Neural progenitor cell (in vitro differentiated cells): ENCODE measurements at places on chromosomes 13 and 19.

DNA sequence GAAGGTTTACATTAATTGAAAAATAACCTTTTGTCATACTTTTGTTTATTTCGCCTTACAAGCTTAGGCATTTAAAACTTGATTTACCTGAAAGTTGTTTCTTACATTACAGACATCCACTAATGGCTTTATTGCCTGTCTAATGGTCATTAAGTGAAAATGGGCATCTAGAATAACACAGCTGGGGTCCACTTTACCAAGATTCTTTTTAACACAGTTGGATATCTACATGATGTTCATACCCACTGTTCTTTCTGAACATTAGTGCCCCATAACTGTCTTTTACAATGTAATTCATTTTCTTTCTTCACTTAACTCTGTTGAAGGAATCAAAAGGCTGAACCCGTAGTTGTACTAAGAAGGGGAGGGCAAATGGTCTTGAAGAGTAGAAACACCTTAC is 19.8 kb upstream of the KLHL1 start:
- DNase-seq = no peak

DNA sequence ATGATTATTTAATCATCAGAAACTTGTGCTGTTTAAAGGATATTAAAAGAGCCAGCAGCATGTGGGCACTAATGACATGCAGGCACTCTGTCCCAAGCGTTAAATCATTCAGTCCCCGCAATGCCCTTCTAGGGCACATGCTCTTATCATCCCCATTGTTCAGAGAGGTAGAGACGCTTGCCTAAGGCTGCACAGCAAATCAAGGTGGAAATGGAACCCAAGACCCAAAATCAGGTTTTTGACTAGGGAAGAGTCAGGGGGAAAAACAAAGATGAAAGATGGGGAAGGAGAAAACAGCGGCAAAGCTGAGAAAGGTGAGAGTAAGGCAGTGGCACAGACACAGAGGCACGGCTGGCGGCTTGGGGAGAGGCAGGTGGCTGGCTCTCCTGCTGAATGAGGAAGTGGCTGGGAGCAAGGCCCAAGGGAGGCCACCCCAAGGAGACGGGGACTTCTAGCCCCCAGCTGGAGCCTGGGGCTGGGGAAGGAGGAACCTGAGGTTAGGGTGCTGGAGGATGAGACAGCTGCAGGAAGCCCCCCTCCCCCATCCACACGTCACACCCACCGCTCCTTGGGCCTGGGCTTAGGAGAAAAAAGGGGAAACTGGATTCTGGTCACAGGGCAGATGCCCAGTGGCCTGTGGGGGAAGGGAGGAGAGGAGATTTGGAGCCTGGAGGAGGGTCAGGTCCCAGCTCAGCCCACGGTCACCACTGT is 1.0 kb upstream of the TYROBP start:
- DNase-seq = no peak

DNA sequence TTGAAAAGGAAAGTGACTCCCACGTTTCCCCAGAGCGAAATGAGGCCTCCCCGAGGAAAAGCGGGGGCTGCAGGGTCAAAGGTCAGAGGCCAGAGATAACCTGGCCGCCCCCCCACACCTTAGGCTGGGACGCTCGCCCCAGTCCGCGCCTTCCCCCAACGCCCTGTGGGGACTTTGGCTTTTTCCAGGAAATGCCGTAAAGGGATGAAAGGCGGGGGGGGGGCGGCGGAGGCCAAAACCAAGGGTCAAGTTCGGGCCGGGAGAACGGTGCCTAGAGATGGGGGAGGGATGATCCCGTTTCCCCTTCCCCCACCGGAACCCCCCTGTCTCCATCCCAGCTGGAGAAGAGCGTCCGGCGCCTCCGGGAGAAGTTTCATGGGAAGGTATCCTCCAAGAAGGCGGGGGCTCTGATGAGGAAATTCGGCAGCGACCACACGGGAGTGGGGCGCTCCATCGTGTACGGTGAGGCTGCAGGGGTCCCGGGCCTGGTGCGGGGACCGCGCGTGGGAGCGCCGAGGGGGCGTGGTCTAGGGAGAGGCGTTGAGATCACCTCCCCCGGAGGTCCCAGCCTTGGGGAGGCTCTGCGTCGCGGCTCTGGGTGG is 575 bp downstream of the SHFL start:
- DNase-seq = peak; percentile 33

DNA sequence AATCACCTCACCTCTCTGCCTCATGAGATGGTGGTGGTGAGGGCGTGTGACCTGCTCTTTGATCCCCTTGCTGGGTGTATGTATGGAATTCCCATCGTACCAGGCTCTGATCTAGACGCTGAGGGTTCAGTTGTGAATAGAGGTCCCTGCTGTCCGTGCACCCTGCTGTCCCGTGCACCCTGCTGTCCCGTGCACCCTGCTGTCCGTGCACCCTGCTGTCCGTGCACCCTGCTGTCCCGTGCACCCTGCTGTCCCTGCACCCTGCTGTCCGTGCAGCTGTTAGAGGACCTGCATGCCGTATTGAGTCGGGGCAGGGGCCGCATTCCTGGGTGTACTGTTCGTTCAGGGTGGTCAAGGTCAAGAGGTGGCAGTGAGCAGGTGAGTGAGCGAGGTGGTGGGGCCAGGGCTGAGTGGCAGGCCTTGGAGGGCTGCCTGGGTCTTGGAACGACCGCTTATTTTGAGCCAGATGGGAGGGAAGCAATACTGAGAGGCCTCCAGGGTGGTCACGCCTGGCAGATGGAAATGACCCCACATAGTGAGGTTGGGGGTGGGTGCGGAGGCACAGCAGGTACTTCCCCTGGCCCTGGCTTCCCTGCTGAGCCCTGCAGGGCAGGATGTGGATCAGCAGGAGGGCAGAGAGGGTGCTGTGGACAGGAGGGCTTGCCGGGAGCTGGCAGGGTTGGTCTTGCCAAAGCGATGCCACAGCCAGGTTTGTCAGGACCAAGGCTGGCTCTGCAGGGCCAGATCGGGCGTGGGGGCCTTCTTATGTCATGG is 4.6 kb upstream of the EPN1 start:
- peak; percentile 27 for DNase-seq

GRCh38 chr13:59459972-59460371 is 703.8 kb downstream of the DIAPH3 start:
- DNase-seq = no peak

GRCh38 chr19:1172353-1173158 is 1.5 kb downstream of the SBNO2 start:
- DNase-seq = peak; percentile 52

DNA sequence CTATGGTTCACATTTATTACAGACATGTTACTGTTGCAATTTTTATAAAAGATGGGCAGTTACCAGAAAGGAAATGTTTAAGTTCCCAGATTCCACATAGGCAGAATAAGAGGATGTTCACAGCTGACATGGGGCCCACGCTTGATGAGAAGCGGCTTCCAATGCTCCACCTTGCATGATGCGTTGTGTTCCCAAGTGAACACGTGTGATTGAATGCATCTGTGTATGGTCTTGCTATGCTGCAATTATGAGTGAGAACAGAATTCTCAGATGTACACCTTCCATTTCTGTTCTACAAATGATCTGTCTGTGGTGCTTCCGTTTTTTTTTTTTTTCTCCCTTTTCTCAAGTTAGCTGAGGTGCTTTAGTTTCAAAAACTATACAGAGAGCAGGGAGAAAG is 15.5 kb downstream of the UPF3A start:
- DNase-seq = no peak

DNA sequence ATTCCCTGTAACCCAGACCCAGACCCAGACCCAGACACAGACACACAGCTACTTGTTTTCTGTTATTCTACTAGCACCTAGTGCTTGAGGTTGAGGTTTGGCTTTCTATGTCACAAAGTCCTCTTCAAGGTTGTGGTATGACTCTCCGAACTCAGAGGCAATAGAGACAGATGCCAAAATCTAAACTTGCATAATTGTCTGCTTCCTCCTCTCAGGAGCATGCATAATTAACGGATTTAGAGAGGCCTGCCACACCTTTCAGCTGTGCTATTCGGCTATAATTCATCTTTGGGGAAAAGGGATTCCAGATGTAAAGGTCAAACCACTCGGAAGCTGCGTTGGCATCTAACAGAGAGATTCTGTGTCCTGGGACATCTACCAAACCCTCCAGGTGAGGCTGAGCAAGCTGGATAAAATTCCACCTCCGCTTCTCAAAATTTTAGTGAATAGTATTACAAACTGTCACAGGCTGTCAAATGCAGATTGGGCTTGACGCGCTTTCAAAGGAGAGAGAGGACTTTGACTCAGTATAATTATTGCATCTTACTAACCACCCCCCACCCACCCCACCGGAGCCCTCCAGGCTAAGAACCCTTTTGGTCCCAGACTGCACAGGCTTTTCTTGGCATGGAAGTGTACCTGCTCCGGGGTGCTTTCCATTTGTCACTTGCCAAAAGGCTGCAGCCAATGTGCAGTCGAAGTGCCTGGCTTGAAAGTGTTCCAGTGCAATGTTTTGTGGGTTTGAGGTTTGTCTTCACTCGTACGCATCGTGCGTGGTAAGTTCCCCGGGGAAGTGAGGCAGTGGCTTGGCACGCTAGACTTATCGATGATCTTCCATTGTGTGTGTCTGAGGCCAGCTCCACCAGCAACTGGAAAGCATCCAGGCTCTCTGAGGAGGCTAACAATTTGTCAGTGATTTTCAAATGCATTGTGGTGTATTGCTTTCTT is 194.1 kb downstream of the TDRD3 start:
- DNase-seq = no peak

- no peak for DNase-seq
These were observed 716.2 kb upstream of the ARGLU1 start for GRCh38 chr13:107284173-107284572.

DNA sequence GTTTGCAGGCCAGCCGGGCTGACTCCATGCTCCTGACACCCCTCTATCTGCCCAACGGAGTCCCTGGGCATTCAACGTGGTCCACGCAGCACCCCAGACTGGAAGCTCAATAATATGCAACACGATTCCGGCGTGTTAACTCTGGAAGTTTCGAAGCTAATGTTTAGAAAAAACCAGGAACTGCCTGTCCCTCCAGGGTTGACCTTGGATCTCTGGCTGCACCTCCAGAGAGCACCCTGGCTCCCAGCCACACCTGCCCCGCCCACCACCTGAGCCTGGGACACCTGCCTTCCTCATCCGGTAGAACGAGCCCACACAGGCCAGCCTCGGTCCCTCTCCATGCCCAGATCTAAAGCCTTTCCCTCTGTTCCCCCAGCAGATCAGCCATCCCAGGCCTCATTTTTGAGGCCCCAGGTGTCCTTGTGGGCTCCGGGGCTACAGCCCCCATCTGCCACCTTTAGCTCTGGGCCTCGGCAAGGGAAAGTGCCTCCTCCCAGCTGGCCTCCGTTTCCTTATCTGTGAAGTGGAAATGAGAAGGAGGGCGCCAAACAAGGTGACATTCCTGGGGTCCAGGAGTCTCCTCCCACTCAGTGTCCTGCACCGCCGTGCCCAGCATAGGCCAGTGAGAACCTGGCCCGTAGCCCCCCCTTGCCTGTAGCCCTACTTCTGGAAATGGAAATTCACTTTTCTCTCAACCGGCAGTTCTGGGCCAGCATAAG is 38.7 kb downstream of the KLF2 start:
- no peak for DNase-seq

- DNase-seq = no peak
These were observed 1806.1 kb upstream of the MIR17HG start for GRCh38 chr13:89541091-89542030.

- DNase-seq = no peak
These were observed 38.7 kb upstream of the ZNF254 start for GRCh38 chr19:24048261-24048660.

DNA sequence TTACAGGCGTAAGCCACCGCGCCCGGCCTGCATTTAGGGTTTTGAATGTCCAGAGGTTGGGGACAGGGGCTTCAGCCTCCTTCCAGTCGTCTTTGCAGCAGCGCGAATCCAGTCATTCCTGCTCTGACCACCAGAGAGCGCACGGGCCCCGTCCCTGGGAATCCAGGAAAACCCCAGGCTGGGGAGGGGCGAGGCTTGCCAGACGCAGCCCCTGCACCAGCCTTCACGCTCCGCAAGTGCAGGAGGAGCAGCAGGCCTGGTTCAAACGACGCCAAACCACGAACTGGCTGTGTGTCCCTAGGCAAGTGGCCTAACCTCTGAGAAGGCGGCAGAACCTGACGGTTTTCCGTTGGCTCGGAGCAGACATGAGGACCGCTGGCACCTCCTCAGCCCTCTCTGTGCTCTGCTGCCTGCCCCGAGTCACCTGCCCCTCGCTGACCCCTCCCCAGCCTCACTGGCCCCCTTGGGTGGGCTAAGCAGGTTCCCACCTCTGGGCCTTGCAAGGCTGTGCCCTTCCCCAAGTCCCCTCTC is 2.0 kb upstream of the RNF126 start:
- peak; percentile 95 for DNase-seq

- no peak for DNase-seq
These were observed 341.4 kb downstream of the PCDH9 start for GRCh38 chr13:66888698-66889097.

DNA sequence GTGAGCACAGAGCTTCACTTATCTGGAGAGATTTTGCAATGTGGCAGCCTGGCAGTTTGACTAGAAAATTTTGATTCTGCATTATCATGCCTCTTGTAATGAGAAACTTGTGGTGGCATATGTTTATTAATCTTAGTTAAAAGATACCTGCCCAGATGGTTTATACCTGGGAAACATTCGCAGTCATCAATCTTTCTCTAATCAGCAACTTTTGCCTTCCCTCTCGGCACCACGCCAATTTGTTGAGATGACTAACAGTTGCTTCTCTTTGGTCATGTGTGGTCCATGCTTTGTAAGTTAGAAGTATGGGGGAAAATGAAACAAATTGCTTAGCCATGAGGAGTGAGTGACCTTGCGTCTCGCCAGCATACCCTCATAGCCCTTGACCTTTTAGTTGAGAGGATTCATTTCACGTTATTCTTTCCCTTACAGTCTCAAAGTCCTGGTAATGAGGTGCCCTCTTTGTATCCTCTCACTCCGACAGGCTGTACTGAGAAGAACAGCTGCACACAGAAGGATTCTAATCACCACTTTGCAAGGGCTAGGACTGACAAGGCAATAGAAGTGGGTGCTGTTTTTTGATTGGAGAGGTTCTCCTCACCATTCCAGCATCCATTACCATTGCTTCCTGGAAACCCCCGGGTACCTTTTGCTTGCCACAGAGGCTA is 201.4 kb downstream of the OXGR1 start:
- DNase-seq = no peak

- peak; percentile 93 for DNase-seq
These were observed at the start of gene POU4F1 for GRCh38 chr13:78603240-78603957. Gene POU4F1 (minus strand): TSS chr13:78603552. CDS start chr13:78603326, 226 bp downstream.

- DNase-seq = no peak
These were observed 3.0 kb downstream of the TM6SF2 start for GRCh38 chr19:19269952-19270694.

GRCh38 chr13:79631051-79631659 is 150.2 kb downstream of the NDFIP2 start:
- no peak for DNase-seq

DNA sequence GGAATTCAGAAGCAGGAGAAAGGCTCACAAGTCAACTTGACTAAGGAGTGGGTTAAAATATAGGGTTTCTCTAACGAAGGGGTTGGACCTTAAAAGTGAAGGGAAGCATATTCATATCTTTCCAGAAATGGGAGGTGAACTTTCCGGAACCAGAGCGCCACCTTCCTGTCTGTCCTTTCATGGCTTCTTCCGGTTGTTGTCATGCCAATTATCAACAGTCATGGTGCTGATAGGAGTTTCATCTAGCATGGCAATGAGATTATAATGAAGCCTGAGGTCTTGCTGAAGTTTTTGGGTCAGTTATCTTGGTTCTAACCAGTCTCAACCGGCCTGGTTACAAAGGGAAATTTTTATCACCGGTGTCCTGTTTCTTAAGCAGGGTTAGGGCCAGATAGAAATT is 162.9 kb upstream of the NBEA start:
- DNase-seq = no peak
